Stimulated activated CD4-positive, alpha-beta T cell treated with anti-CD3 and anti-CD28 coated beads, Interleukin-12 subunit alpha, Interleukin-12 subunit beta, amount 100 ng/mL, for 24 hours (primary cell): ENCODE measurements at places on chromosomes 5 and 9.

- no peak for DNase-seq
These were observed 2.5 kb upstream of the RHOBTB3 start for GRCh38 chr5:95728494-95729114.

DNA sequence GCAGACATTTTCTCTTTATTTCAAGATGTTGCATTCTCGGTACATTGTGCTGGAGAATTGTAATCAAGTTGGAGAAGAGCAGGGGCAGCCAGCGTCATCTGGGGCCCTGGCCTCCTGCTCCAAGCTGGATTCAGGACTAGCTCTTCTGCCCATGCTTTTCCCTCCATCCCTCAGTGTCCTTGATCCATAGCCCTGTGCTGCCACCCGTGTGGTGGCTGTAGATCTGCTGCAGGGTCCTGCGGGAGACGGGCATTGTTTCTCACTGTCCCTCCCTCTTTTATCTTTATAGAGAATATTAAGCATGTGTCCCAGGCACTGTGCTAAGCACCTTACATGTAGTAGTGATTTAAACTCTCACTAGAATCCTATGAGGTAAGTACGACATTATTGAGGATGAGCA, 60.5 kb upstream of the HAND1 start:
- no peak for DNase-seq

DNA sequence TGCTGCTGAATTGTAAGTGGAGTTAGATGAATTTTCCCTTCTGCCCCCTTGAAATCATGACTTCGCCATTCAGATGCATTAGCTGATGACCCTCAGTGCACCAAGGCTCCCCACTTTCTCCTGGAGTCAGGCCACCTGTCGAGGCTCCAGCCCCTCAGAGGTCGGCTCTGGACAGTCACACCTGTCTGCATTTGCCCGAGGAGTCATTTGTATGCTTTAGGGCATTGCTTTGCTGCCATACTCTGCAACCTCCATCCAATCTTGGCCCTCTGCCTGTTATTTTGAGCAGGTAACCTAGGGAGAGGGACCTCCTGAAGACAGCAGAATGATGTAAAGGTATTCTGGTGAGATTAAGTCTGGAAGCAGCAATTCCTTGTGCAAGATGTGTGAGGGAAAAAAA, 144.8 kb downstream of the MACROH2A1 start:
- no peak for DNase-seq

GRCh38 chr9:126756238-126756637, 48.6 kb upstream of the ZBTB43 start:
- no peak for DNase-seq

DNA sequence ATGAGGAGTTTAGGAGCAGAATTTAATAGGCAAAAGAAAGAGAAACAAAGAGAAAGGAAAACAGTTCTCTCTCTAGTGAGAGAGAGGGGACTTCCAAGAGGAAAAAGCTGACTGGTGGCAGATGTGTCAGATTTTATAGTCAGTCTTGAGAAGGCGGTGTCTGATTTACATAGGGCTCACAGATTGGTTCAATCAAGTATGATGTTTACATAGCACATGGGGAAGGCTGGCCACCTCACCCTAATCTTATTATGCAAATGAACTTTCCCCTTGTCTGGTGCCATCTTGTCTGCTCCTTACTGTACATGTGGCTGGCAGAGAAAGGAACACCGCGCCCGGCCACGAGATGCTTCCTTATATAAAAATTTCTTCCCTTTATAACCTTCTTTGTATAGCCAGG, 24.7 kb downstream of the UNC13B start:
- no peak for DNase-seq

GRCh38 chr9:96150324-96151227, 151.4 kb downstream of the HSD17B3 start:
- DNase-seq: no peak

GRCh38 chr5:42268630-42269029, 154.6 kb upstream of the GHR start:
- DNase-seq: no peak

DNA sequence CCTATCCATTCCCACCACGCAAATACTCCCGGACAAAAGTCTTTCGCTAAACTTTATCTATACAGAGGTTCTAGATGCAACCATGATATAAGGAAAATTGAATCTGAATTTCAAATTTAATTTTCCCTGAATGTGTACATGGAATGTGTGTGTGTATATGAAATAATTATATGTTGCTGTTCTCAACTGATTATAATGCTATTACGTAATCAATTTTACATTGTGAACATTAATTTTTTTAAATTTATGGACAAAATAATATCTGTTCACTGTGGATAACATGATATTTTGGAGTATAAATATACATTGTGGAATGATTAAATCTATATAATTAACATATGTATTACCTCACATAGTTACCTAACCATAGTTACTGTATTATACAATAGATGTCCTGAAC, 1250.6 kb downstream of the EFNA5 start:
- DNase-seq: no peak

DNA sequence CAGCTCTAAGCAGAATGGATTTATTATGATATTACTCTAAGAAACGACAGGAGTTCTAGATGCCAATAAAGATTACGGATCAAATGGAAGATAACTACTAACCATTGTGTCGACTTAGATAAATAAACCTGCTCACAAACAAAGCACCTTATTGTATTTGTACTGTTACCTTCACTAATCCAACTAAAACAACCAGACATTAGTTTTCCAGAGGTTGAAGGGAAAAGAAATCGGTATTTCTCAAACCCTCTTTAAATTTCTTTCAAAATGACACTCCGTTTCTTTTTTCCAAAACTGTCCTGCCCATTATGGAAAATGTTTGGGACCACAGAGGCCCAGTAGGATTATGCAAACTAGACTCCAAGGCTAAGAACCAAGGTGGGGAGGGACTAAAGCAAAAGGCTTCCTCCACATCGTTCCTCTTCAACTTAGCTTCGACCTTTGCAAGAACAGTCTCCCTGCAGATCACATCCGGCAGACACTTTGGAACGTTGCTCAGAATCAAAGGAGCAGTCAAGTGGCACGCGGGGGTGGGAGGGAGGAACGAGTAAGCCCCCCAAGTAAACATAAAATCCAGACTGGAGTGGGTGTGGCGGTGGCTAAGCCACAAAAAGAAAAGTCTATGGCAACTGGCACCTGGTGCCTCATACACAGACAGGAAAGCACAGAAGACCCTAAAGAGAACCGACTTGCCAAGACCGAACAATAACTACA, 2.7 kb downstream of the MLLT3 start:
- DNase-seq: no peak

- DNase-seq: no peak
These were observed 62.8 kb upstream of the TBC1D2 start for GRCh38 chr9:98318041-98318790.

- DNase-seq: no peak
These were observed 93.9 kb downstream of the YTHDC2 start for GRCh38 chr5:113607361-113607760.

DNA sequence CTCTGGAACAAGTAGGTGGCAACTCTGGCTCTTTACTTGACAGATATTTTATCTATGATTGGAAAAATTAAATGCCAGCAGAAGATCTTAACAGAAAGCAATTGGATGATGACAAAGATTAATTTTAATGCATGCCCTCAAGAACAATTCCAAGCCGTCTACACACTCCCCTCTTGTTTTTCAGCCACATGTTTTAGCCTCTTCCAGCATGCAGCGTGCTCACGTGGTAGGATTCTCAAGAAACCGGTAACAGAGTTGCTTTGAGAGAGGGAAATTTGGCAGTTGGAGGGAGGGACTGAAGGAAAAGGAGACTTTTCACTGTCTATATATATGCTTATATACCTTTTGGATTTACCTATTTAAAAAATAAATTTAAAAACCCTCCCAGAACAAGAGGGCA, 48.3 kb upstream of the FANCC start:
- no peak for DNase-seq

- DNase-seq: no peak
These were observed 229.8 kb downstream of the DRD1 start for GRCh38 chr5:175214152-175214551.

- no peak for DNase-seq
These were observed 458.7 kb downstream of the CDH9 start for GRCh38 chr5:26579712-26580111.

DNA sequence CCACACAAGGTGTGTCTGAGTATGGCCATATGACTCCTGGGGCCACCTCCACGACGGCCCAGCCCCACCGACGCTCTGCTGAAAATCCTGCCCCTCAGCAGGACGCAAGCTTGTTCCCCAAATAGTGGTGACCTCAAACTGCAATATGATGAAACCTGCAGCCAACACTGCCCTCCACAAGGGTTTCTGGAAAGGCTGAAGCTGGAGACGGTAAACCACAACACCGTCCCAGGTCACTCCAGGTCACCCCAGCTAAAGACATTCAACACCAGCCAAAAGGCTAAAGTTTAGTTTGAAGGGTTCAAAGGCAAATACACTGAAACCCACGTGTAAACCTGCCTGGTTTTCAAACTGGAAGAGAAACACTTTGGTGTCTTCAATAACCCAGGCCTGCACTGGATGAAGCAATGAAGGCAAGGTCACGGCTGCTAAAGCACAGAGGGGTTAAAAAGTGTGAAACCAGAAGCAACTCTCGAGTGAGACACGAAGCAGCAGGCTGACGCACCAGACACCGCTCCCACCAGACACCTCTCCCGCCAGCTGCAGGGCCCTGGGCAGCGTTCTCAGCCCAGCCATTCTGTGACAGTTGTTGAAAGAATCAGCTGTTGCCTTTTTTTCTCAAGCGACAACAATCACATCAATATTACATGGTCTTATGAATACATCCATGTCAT, 1.8 kb upstream of the LHX3 start:
- DNase-seq: no peak

DNA sequence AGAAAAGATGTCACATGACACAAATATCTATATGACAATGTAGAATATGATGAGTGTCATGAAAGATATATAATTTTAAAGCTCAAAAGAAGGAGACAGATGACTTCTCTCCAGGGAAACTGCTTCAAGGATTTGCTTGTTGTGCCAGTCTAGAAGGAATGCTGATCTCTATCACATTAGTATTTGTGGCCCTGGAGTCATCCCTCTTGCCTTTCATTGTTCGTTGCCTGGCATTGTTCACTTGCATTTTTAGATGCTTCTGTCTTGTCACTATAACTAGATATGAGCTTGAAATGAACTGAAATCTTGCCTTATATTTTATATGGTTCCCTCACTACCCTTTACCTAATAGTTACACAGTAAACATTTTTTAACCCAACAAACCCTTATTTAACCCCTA, 207.5 kb downstream of the ZNF608 start:
- no peak for DNase-seq

- DNase-seq: no peak
These were observed 209.3 kb downstream of the DAB2IP start for GRCh38 chr9:121860744-121861143.

- no peak for DNase-seq
These were observed 9.2 kb upstream of the CFAP157 start for GRCh38 chr9:127697575-127697974.

- DNase-seq: no peak
These were observed 106.2 kb upstream of the LMX1B start for GRCh38 chr9:126507318-126508109.

DNA sequence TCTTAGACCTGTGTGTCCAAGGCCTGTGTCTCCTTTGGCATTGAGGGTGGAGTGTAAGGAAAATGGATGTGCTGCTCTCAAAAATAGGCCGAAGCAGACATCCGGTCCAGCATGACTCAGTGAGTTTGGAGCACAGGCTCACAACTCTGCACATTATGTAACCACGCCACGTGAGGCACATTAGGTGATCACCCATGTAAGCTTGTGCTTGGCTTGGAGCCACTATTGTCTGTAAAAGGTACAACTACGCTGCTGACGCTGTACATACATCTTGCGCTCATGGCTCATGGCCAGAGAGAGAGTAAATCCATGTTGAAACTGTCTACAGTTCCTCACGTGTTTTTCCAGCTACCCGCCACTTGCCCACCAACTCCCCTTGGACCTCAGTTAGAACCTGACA, 177.5 kb downstream of the PDE4D start:
- DNase-seq: no peak

DNA sequence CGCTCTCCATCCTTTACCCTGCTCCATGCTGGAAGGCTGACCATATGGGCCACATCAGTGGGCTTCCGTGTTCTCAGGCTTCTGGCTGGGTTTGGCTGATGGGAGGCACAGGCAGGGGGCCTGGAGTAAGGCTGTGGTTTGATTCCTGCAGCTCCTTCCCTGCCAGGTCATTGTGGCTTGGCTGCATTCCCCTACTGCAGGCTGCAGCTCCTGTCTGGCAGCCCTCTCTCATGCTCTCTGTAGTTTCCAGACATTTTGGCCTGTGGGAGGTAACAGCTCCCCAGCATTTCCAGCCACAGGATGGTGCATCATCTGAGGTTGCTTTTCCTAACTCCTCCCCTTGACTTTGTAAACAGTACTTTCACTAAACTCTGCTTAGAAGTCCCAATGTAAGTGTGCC, 102.0 kb upstream of the PTPN3 start:
- DNase-seq: no peak

- DNase-seq: no peak
These were observed 343.7 kb downstream of the SPOCK1 start for GRCh38 chr5:137155261-137156000.
